NAMALWA (cell line): ENCODE measurements at places on chromosomes 2 and 18.

GRCh38 chr2:196123679-196124373 is 47.6 kb downstream of the STK17B start:
- DNase-seq, result no peak

DNA sequence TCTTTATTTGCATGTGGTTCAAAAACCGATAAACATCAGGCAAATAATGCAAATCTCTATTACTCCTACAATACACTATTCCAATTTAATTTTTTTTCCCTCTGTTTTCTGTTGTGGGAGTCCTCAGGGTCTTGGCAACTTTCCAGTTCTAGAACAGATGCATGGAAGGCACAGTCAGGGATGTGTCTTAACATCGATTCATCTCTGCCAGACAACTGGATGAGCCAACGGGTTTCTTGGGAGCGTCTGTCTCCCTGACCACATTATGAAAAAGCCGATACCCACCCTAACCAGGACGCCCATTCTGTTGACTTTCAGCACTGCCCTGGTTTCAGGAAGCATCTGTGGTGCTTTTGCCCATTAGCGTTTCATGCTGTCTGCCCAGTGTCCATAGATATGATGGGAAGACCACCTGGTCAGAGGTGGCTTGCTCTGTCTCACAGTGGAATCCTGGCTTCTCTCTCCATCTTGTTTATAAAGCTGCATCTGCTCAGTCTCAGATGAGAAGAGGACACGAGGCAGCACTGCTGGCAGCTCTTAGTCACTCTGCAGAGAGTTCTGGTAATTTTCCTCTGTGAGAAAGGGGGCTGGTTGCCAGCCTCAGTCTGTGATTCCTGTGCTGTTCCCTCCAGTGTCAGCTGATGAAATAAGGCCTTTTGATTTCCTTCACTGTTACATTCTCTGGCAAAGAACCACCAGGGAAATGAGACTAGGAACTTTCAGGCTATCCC is 57.9 kb upstream of the KCNE4 start:
- DNase-seq, result no peak

DNA sequence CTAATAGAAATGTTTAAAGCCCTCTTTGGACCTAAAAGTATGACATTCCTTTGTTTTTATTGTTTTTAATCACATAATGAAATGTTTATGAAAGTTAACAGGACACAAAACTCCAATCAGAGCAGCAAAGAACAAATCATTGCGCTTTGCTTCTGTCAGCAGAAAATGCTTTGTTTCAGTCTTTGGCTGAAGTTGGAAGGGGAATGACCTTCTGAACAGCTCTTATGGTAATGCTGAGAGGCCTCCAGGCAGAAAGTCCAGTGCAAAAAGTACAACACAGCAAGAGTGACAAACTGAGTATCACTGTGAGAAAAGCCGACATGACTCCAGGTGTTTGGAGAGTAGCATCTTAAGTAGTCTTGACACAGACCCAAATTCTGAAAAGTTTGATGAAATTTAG is 147.7 kb upstream of the SP5 start:
- no peak for DNase-seq

DNA sequence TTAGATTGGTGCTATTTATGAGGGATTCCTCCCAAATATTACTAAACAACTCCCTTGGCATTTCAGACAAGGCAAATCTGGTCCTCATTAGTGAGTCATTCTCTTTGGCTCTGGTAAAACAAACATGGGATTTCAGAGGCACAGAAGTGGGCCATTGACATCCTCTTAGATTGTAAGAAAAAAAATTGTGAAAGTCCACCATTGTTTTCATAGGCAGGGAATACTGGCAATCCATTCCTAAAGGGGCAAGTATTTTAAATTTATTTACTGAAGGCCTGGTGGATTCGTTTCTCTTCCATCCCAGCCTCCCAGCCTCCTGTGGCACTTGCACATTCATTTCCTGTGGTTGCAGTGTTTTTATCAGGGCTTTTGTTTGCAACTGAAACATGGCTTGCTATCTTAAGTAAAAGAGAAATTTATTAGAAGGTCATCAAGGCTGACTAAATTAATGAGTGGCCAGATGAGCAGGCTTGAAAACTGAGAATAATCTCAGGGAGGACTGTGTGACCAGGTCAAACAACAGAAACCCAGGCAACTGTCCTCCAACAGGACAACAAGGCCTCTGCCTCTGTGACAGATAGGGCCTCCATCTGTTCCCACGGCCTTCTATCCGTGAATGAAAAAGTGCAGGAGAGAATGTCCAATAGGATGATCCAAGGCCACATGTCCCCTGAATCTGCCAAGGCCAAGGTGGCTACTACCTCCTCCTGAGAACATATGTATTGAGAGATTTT is 23.1 kb upstream of the TNFAIP6 start:
- no peak for DNase-seq

GRCh38 chr2:127174136-127174535 is 46.0 kb downstream of the CYP27C1 start:
- peak; percentile 34 for DNase-seq

- no peak for DNase-seq
Observed at GRCh38 chr18:27277554-27277953, 92.4 kb upstream of the CHST9 start.

- DNase-seq, result no peak
Observed at GRCh38 chr2:38164881-38165280, 88.9 kb upstream of the CYP1B1 start.

DNA sequence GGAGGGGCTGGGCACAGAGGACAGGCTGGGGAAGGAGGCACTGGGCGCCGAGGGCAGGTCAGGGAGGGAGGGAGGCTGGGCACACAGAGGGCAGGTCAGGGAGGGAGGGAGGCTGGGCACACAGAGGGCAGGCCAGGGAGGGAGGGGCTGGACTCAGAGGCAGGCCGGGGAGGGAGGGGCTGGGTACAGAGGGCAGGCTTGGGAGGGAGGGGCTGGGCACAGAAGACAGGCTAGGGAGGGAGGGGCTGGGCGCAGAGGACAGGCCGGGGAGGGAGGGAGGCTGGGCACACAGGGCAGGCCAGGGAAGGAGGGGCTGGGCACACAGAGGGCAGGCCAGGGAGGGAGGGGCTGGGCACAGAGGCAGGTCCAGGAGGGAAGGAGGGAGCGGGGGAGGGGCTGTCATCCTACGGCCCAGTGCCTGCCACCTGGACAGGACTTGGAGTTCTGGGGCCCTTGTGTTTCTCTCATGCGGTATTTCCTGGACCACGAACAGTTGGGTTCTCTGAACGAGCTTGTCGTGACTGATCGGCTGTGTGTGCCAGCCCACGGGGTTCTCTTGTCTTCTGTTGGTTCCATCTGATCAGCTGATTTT is 46.7 kb upstream of the KCNG2 start:
- DNase-seq, result no peak

- DNase-seq, result no peak
Observed at GRCh38 chr18:56728741-56729140, 77.6 kb downstream of the WDR7 start.

GRCh38 chr2:6309415-6310255 is 556.1 kb downstream of the CMPK2 start:
- peak; percentile 47 for DNase-seq

- DNase-seq, result no peak
Observed at GRCh38 chr2:105723431-105723830, 21.3 kb upstream of the NCK2 start.

GRCh38 chr2:197310987-197311420 is 424 bp upstream of the ANKRD44 start:
- DNase-seq, result no peak

DNA sequence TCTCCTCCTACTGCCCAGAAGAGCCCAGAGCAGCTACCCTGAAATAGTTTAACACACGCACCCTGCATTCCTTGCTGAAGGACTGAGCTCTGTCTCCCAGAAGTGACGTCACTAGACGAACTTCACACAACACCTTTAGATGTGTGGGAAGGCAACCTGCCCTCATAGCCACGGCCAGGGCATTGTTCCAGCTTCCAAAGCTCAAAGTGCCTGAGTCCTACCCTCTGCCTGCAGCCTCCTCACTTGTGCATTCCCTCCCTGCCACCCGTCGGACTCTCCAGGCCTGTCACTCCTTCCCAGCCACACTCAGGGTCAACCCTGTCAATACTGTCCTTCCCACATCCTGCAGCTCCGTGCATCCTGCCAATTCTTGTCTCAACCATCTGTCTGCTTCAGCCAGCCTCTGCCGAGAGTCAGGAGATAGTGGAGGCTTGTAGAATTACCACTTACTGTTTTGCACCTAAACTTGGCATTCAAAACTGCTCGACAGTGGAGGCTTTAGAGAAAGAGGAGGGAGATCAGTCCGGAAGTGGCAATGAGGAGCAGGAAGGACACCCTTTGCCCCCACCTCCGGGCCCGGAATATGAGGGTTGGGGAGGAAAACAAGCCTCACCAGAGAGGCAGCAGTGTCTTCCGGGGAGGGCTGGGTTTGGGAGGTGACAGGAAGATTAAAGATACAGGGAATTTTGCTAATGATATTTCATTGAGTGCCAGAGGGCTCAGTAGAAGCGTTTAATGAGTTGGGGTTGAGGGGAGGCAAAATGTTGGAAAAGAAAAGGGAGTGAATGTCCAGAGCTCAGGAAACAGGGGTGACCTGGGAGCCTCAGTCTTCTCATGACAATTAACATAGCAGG is 72.3 kb upstream of the ATG16L1 start:
- no peak for DNase-seq

DNA sequence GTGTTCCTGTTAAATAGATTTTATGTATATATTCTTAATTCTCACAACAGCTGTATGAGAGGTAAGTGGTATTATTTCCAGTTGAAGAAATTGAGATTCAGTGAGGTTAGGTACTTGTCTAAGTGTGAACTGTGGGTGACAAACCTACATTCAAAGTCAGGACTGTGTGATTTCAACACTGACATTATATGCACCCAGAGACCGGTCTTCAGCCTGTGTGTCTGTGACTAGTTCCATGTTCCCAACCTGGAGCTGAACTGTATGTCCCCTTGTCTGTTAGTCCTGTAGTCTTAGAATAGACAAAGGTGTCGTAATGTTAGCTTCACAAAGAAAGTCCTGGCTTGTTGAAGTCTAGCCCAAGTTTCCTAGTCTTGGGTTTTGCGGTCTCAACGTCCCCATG is 17.4 kb downstream of the PLEKHB2 start:
- no peak for DNase-seq
